ENCODE measurements at places on chromosomes 13 and 19.
A peak's percentile ranks its signal among the peaks of the same experiment; 100 is the strongest.

GRCh38 chr13:30124131-30124768, 183.1 kb downstream of the KATNAL1 start:
- DNase-seq, result no peak

- peak; percentile 98 for DNase-seq
Observed at GRCh38 chr13:112711528-112712265, 21.9 kb downstream of the ATP11A start.

- DNase-seq, result peak; percentile 68
Observed at GRCh38 chr19:38277549-38277948, 13.2 kb downstream of the SPINT2 start.

DNA sequence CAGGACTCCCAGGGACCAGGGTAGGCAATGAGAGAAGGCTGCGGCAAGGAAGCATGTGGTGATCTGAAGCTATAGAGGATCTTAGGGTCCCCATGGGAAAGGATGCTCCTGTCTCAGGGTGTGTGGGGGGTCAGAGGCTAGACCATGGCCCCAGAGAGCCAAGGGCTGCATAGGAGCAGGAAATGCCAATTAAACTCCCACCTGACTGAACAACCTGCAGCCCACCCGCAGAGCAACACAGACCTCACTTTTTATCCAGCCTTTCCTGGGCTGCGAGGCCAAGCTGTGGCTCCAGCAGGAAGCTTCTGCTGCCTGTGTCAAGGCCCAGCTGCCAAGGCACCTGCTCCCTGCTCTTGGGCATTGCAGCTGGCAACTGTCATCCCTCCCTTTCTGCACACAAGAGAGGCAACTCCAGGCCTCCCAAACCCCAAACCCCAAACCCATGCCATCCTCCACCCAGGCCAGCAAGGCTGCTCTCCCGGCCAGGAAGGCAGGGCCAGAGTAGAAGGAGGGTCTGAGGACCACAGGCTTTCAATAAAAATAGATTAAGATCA, 290.1 kb downstream of the FOXO1 start:
- no peak for DNase-seq

DNA sequence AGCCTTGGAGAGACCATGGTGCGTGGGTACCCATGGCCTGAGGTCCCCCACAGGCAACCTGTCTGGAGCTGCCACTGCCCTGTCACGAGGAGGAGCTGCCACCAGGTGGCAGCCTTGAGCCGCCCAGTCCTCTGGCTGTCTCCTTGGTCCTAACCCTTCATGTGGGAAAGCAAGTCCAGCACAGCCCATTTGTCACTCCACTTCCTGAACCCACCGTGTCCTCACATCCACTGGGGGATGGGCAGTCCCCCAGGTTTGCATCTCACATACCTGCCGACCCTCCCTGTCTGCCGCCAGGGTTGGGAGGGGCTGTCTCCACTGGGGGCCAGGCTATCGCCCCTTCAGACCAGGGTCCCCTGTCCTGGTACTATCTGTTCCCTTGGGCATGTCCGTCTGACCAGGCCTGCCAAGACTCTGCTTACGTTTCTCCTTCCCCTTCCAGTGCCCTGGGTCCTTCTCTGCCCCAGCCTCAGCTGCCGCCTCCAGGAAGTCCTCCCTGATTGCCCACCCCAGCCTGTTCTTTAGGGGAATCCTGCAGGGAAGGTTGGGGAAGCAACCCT, 4.5 kb downstream of the FAM174C start:
- DNase-seq, result peak; percentile 63

- DNase-seq, result no peak
Observed at GRCh38 chr13:65917731-65918130, 1312.4 kb downstream of the PCDH9 start.

DNA sequence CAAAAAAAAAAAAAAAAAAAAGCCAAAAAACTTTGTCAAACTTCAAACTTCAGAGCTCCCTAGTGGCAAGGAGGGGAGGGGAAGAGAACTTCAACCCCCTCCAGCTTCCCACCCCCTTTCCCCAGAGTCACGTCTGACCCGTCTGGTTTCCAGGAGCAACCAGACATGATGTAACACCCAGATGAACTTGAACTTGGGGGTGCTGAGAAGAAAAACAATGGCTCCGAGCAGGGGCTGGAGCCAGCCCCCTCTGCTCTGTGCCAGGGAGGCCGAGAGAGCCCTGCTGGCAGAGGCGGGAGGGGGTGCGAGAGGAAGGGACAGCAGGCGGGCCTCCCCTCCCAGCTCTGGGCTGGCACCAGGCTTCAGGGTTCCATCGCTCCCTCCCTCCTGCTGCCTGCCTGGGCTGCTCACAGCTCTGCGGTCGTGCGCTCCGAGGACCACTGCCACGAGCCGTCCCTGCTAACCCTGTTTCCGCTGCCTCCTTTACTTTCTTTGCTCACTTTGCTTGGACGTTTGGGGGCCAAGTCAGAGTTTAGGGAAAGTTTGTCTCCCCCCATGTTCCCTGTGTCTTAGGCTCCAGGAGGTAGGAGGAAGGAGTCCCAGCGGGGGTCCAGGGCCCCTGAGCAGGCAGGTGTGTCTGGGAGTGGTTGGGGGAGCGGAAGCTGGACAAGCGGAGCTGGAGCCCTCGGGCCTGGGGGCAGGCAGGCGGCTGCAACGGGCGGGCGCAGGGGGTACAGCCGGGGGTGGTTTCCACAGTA, 11.1 kb downstream of the LYL1 start:
- DNase-seq, result peak; percentile 97

GRCh38 chr19:14558370-14559066, 13.3 kb downstream of the NDUFB7 start:
- no peak for DNase-seq

DNA sequence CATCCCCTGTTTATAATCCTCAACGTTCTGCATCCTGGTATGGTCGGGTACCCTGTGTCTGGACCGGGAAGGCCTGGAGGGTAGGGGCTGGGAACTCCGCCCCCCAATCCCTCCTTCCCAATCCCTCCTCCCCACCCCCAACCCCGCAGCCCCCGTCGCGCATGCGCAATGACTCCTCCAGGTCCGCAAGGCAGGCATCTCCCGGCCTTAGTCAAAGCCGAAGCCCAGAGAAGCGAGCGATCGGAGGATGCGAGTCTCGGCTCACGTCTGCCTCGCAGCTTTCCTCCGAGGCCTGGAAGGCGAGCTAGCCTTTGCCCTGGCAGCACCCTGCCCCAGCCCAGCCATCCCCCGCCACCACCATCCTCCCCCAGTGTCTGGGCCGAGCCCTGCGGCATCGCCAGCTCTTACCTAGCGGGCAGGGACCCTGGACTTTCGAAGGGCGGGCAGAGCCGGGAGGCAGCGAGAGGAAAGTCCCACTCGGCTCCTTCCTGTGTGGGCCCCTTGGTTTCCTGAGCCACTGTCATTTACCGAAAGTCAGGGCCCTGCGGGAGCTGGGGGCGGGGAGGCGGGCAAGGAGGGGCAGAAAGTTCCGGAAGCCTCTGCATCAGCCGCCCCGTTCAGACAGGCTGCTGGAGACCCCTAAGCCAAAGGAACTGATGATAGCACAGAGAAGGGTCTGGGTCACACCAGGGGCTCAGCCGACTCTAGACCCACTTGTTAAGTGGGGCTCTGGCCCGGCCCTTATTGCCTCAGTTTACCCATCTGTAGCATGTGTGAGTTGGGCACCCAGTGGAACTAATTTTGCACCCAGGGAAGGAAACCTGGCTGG, at the start of gene JAK3:
TSS of gene JAK3 (minus strand) at position 445 of the 829 bp plus-strand sequence. CDS start 3,565 bp downstream, outside the sequence.
- DNase-seq, result peak; percentile 52

GRCh38 chr19:40469011-40469410, 2.2 kb downstream of the SPTBN4 start:
- DNase-seq, result no peak

DNA sequence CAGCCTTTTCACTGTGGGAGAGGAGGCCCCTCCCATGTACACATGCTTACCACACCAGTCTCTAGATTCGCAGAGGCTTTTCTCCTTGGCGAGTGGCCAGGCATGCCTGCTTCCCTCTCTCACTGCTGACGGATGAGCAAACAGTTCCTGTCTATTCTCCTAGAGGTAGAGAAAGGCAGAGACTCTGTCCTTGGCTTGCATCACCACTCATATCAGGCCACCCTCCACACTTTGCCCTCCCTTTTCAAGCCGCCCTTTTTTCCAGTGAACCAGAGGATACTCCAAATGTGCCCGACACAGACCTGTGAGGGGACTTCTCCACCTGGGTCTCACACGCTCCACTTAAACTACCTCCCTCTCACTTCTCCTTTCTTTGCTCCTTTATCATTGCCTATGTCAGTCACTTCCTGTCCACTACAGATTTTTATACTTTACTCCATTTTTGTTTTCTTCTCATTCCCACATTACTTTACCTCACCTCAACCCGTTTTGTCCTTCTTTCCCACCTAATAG, 284.6 kb downstream of the DNAJC15 start:
- DNase-seq, result peak; percentile 86

GRCh38 chr19:56995303-56995702, 124.5 kb upstream of the USP29 start:
- DNase-seq, result no peak

DNA sequence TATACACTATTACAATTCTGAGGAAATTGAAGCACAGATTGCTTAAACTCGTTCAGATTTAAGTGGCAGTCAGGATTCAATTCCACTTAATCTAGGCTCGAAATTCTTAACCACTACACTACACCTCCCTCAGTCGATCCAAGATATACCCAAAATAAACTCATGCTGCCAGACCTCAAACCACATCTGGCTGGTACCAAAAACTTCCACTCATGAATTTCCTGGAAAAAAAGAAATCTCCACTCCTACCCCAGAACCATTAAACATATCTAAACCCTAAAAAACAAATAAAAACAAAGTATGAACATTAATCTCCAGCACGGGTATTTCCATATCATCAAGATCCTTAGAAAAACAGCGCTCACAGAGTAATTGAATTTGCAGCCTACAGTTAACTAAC, 1.1 kb downstream of the ZFP30 start:
- peak; percentile 10 for DNase-seq

GRCh38 chr13:21326155-21327031, 132.7 kb downstream of the ZDHHC20 start:
- DNase-seq, result peak; percentile 46

- no peak for DNase-seq
Observed at GRCh38 chr13:31761951-31762350, 22.6 kb downstream of the RXFP2 start.

- DNase-seq, result no peak
Observed at GRCh38 chr13:33913829-33914228, 95.9 kb downstream of the RFC3 start.

GRCh38 chr13:40639221-40639681, 27.2 kb downstream of the FOXO1 start:
- DNase-seq, result no peak

DNA sequence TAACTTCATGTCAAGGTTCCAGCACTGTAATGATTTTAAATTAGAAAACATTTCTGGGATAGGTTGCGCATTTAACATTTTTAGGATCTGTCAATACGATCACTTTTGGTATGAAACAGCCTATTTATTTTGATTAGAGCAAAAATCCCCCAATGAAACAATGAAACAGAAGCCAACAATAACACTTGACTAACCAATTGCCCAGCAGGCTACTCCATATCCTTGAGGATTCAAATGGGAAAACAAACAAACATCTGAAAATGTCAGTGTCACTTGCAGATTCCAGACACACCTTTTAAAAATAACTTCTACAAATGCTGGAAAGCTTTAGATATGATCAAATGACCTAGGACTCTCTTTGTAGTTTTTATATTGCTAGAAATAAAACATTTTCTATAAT, 1412.5 kb upstream of the PRR20A start:
- no peak for DNase-seq

DNA sequence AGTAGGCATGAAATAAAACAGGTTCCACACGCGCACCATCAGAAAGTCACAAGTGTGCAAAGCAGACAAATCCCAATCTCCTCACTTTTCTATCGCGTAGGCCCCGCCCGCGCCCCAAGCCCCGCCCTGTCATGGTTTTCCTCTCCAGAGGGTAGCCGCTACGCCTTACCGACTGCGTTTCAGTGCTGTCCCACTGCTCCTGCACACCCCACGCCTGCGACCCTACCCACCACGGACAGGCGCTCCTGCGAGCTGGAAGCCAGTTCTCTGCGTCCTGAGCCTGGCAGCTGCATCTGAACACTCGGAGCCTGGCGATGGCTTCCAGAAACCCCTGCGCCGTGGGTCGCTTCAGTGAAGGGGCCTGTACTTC, 379 bp upstream of the ZNF470 start:
- DNase-seq, result peak; percentile 44

GRCh38 chr13:41077475-41077874, 16.2 kb downstream of the WBP4 start:
- no peak for DNase-seq

DNA sequence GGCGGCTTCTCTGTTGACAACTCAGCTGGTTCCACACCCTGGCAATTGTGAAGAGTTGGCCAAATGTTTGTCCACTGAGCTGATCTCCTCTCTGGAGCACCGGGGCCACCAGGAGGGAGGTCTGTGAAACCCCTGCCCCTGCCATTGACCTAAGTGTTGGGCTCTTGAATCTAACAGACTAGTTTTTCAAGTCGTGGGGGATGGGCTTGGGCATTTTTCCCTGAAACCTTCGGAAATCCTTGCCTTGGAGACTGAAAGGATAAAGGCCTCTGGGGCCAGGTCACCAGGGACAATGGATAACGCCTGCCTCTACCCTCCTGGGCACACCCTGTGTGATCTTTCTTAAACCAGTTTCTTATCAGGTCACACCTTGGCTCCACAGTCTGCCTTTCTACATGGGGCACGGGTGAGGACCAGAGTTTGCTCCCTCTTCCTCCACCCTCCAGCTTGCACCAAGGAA, 881 bp downstream of the GEMIN7 start:
- no peak for DNase-seq

GRCh38 chr13:97339988-97340749, 93.8 kb upstream of the RAP2A start:
- no peak for DNase-seq

DNA sequence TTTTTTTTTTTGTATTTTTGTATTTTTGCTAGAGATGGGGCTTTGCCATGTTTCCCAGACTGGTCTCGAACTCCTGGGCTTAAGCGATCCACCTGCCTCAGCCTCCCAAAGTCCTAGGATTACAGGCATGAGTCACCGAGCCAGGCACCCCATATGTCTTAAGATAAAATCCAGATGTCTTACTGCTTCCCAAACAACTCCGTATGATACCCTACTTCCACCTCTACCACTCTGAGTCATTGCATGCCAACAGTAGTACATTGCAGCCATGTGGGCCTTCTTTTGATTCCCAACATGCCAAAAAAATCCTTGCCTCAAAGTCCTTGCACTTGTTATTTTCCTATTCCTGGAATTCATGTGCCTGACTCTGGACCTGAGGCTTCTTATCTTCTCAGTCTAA, 799.2 kb downstream of the GPC5 start:
- DNase-seq, result peak; percentile 75

- no peak for DNase-seq
Observed at GRCh38 chr13:67015976-67016600, 214.0 kb downstream of the PCDH9 start.

DNA sequence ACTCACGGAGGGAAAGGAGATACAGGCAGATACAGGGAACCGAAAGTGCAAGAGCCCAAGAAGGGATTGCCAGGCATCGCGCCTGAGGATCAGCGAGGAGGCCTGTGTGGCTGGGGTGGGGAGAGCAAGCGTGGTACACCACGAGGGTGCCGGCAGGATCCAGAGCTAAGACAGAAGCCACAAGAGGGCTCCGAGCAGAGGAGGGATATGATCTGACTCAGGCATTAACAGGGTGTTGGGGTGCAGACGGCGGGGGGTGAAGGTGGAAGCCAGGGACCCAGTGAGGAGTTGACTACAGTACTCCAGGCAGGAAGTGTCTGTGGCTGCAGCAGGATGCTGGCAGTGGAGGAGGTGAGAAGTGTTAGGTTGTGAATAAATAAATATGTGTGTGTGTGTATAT, 5.4 kb upstream of the PPP1R37 start:
- DNase-seq, result no peak

GRCh38 chr19:13130886-13131490, 12.9 kb downstream of the NACC1 start:
- no peak for DNase-seq

Measured in fibroblast of lung (primary cell).